NCI-H2171 treated with DMSO at 0.1 percent for 48 hours (cell line): ENCODE measurements at places on chromosomes 4 and X.

DNA sequence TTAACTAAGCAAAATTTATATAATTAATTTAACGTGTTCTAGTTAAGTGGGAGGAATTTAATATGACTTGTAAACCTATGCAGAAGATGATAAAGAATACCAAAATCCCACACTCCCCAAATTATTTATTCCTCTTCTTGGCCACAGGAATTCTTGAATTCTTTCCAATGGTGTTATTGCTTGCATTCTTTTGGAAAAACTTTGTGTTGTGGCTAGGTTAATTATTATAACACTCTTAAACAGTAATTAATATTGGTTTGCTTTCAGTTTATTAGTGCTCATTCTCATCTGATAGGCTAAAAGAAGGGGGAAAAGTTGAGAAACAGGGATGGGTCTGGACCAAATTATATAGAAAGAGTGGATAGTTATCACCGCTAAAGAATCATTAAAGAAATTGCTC lies 141.5 kb upstream of the PABPC4L start:
- no peak for DNase-seq

DNA sequence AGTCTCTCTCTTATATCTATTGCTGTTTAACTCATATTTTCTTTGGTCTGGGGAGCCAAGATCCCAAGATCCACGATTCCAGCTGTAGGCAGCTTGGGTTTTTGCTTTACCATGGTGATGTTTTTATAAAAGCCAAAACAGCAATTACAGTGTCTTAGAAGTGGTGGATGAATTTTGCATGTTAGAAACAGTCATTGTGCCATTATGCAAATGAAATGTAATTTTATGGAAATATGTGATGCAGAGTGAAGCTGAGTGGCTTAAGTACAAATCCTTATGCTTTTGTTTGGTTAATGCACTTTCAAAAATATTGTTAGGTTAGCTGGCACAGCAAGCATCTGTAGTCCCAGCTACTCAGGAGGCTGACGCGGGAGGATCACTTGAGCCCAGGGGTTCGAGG lies 32.8 kb upstream of the PTTG2 start:
- DNase-seq, result no peak

- no peak for DNase-seq
Measured at GRCh38 chr4:89549907-89550306, 242.3 kb upstream of the GPRIN3 start.

GRCh38 chrX:39476604-39477021 lies 621.1 kb downstream of the BCOR start:
- peak; percentile 24 for DNase-seq

DNA sequence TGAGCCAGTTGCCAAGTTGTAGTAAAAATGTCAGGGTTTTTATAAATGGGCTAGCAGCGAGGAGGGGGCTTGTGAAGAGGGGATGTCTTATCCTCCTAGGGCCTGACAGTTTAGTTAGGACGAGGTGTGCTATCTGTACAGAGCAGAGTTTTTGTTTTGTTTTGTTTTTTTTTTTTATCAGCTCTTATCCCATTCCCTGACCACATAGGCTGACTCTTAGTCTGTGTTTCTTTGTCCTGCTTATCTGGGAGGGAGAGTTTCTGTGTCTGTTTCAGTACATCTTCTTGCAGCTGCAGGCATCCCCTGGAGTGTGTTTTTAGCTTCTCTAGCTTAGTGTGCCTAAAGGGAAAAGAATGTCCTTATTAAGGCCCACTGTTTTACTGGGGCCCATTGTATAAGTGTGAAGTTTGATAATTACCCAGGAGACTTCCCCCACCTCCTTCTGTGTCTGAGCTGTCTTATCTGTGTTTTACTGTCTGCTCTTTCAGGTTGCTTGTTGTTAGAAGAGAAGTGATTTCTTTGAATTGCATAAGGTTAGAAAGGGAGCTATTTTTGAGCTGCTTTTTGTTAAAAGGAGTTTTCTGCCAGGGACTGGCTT lies 32.0 kb downstream of the PAGE2 start:
- DNase-seq, result no peak

DNA sequence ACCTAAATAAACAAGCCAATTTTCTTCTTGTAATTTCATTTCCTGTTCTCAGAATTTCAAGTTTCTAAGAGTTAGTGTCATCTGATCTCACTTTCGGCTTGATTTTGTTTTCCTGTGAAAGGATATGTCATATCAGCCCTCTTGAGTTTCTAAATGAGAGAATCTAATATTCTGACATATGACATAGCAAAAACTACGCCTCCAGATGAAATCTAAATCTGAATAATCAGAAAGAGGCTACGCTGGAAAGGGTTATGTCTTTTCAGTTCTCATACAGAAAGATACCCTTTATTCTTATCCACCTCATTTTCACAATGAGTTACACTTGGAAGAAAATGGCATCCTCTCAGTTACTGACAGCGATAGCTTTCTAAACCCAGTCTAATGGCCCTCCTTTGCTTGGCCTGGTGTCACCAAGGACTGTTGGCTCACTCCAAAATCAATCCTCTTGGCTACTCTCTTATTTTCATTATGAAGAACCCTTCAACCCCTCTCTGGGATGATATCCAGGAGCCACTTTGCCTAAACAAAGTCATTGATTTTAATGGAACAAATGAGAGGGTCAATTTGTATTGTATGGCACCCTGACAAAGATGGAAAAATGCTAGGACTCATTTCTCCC lies 65.6 kb downstream of the ASB9 start:
- DNase-seq, result no peak

DNA sequence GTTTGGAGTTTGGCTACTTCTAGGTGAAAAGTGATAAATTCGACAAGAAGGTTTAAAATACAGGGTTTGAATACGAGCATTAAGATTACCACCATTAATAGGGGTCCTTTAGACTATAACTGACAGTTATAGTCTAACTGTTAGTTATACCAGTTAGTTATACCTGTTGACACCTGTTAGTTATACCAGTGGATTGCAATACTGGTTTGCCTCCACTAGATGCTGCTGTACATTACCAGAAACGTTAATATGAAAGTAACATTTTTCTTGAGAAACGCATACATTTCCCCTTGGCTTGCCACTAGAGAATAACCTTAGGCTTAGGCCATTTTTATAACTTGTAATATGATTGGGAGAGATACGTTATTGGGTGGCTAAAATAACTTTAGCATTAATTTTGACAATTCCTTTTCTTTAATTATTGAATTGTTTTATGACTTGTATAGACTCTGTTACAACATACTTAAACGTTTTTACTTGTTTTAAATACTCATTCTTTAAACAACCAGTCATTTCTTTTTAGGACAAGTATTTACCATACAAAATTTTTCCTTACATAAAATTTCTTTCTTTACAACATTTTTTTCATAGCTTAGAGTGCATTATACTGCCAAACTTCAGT lies 911.2 kb downstream of the FSTL5 start:
- peak; percentile 17 for DNase-seq

GRCh38 chrX:20270562-20270890 lies 3.8 kb upstream of the RPS6KA3 start:
- no peak for DNase-seq

DNA sequence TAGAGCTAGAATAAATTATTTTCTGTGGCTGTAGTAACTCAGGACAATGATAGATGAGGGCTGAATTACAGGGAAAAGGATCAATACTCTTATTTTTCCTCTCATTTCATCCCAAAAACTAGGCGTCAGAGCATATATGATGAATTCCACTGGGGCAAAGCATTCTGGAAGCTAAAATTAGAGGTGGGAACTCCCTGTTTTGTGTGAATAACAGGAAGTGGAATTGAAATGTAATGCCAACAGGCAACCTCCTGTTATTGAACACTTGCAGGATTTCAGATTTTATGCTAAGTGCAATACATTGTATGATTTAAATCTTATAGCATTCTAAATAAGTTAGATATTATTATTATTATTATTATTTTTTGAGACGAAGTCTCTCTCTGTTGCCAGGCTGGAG lies 20.9 kb downstream of the HSD17B11 start:
- DNase-seq, result no peak

- no peak for DNase-seq
Measured at GRCh38 chrX:12579311-12579710, 211.9 kb upstream of the PRPS2 start.

DNA sequence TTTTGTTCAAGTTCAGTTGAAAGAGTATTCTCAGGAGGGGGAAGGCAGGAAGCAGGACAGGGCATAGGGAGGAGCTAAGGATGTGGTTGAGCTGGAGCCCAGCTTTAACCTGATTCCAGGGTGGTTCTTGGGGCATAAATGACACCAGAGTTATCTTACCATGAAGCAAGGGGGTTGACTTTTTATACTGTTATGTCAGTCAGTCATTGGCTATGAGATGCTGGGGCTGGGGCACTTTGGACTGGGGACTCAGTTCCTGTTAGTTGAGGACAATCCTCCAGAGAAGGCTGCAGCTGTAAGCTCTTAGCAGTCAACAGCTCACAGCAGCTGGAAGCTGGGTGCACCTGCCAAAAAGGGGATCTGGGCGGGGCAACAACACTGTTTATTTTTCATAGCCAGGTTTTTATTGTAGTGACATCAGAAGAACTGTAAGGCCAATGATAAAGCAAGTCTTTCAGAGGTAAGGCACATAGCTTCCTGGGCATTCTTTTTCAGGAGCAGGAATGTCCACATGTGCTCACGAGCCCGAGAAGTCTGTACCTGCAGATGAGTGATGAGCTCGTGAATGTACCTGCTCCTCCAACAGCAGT lies 78.5 kb downstream of the MID1IP1 start:
- no peak for DNase-seq

- no peak for DNase-seq
Measured at GRCh38 chr4:153522802-153523094, 56.6 kb downstream of the TMEM131L start.

- DNase-seq, result no peak
Measured at GRCh38 chrX:51779306-51779705, 36.1 kb downstream of the GSPT2 start.

GRCh38 chrX:31715675-31716074 lies 643.8 kb upstream of the FTHL17 start:
- DNase-seq, result no peak

DNA sequence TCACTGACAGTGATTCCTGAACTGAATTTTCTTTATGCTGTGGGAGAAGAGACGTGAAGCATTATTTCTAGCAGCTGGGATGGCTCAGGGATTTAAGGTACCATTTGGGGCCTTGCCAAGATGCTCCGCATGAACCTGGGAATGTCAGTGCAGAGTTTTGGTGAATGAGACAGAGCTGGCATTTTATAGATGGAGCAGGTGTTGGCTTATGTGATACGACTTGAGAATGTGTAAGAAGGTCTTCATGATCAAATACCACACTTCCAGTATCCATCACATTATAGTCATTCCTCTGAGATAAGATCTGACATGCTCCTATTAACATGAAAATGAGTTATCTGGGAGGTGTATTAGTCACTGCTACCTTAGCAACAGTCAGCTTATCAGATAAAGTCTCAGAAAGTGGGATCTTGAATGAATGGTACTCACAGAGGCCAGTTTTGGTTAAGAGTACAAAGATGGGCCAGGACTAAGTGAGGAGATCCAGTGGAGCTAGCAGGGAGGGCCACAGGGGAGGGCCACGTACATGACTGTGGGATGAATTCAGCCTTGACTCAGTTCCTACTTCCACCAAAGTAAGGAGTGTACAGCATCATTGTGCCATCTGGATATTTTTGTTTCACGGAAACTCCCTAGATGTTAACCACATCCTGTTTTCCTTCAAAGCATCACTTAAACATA lies 116.7 kb downstream of the SPCS3 start:
- DNase-seq, result no peak

- DNase-seq, result no peak
Measured at GRCh38 chr4:42824278-42824977, 68.1 kb upstream of the GRXCR1 start.

- no peak for DNase-seq
Measured at GRCh38 chr4:86034616-86035015, 325.2 kb downstream of the MAPK10 start.

DNA sequence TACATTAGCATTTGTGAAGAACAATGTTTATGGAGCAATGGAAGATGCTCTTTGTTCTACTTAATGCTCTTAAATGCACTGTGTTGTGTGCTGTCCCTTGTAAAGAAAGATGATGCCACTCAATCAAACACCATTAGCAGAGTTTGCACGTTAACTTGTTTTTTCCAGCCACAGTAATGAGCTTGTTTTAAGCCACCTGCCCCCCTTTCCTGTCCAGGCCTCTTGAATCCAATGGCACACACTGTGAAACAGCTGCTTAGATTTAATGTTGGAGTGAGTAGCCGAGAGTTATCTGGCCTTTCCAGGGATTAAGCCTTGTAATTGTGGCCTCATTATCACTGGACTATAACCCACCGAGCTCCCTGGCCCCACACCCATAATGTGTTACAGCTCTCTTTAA lies 86.0 kb downstream of the PAK3 start:
- DNase-seq, result peak; percentile 59

GRCh38 chrX:140733766-140734342 lies 24.3 kb downstream of the LINC00632 start:
- peak; percentile 7 for DNase-seq

GRCh38 chrX:130758072-130758471 lies 144.9 kb downstream of the ENOX2 start:
- DNase-seq, result no peak

DNA sequence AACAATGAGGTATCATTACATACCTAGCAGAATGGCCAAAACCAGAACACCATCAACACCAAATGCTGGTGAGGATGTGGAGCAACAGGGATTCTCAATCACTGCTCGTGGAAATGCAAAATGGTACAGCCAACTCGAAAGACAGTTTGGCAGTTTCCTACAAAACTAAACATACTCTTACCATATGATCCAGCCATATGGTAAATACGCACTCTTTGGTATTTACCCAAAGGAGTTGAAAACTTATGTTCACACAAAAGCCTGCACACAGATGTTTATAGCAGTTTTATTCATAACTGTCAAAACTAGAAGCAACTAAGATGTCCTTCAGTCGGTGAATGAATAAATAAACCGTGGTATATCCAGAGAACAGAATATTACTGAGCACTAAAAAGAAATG lies 7.8 kb downstream of the CASP3 start:
- no peak for DNase-seq

DNA sequence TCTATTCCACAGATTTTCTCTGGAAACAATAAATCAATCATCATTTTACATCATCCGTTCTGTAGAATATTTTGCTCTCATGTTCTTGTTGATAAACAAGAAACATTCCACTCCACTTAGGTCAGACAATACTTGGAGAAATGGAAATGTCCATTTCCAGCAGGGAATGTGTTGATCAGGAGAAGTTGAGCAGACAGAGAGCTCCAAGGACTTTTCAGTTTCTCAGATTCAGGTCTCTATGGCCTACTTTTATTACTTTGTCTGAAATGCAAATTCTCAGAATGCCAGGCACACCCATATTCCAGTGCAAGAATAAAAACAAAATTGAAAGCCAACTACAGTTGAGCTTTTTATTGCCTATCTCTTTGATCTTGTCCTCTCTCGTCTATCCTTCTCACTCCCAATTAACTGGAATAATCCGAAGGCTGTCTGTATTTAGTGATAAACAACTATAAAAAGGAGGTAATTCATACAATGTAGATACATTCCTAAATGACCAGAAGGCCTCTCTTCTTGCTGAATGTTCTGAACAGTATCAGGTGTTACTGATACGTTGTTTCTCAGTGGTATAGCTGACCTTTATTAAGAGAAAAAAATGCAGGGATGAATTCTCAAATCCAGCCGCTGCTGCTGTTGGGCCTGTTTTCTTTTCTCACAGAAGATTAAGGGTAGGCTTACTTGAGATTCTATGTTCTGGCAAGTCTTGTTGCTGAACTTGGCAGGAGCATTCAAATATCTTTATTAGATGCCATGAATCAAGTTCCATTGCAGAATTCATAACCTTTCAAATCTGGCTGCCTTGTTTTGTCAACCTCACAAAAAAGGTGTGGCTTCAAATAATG lies 72.1 kb downstream of the HPGD start:
- DNase-seq, result no peak
